ENCODE measurements at places on chromosomes 11 and 22.
A peak's percentile ranks its signal among the peaks of the same experiment; 100 is the strongest.

- no peak for DNase-seq
Measured at GRCh38 chr11:95568281-95568680, 221.3 kb downstream of the FAM76B start.

DNA sequence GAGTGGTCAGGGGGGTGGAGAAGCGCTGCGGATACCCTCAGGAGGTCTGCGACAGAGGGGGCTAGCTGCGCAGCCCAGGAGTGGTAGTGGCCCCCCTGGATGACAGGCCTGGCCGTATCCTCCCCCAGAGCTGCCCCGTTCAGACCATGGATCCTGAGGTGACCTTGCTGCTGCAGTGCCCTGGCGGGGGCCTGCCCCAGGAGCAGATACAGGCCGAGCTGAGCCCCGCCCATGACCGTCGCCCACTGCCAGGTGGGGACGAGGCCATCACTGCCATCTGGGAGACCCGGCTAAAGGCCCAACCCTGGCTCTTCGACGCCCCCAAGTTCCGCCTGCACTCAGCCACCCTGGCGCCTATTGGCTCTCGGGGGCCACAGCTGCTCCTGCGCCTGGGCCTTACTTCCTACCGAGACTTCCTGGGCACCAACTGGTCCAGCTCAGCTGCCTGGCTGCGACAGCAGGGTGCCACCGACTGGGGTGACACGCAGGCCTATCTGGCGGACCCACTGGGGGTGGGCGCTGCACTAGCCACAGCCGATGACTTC, 505 bp downstream of the NUDT22 start:
- DNase-seq = peak; percentile 30

GRCh38 chr11:10441652-10442503, 13.2 kb upstream of the AMPD3 start:
- no peak for DNase-seq

GRCh38 chr11:116543911-116544475, 228.8 kb downstream of the BUD13 start:
- DNase-seq = no peak

- DNase-seq = no peak
Measured at GRCh38 chr22:38347181-38347943, 30.1 kb upstream of the CSNK1E start.

DNA sequence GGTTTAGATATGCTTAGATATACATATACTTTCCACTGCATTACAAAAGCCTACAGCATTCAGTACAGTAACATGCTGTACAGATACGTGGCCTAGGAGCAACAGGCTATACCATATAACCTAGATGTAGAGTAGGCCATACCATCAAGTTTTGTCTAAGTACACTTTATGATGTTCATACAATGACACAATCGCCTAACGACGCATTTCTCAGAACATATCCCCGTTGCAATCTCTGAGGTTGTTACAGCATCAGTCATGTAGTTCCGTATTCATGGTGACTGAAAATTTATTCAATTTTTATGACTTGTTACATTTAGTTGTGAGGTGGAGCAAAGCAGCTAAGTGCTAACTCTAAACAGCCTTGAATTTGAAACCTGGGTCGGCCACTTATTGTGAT, 6.7 kb downstream of the ZBTB44 start:
- DNase-seq = no peak

DNA sequence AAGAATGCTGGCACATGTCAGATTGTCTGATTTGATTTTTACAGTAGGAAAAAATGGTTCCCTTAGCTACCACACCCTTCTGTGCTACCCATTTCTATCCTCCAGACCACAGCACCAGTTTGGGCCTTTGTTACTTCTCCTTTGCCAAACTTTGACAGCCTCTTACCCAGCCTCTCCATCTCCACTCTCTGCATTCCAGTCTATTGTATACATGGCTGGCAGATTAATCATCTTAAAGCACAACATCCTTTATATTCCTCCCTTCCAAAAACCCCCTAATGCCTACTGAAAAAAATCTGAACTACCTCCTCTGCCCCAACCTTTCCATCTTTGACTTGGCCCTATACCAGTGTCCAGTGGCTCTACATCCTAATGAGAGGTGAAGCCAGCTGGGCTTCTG, 10.8 kb upstream of the PANX1 start:
- no peak for DNase-seq

DNA sequence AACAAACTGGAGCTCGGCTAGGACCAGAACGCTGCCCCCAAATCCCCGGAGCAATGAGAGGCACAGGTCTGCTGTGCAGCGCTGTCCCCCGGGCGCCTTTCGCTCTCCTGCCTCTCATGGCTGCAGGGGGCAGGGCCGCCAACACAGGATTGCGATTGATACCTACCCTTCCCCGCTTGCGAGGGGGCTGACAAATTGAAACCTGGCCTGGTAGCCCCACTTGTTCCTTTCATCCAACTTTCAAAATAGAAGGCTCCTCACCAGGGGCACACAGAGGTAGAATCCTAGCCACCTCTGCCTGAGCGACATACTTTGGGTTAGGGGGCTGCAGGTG, 642 bp upstream of the CASTOR1 start:
- DNase-seq = no peak

- no peak for DNase-seq
Measured at GRCh38 chr11:18527512-18527911, 770 bp upstream of the TSG101 start.

DNA sequence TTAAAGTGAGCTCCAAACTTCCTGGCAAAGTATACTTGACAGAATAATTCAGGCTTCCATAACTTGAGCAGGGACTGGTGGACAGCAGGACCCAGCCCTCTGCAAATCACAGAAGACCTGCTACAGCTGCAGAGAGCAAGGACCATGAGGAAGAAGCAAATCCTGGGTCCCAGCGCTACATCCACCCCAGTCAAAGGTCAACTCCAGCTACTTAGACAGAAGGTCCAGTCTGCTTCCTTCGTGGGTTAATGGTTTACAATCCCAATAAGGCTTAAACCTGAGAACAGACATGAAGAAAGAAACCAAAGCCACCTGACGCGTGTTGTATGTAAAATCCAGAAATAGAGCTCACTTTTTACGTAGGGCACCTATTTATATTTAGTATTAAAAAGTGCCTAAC, 57.7 kb downstream of the SHANK2 start:
- no peak for DNase-seq

GRCh38 chr11:73988227-73988626, 5.6 kb upstream of the UCP2 start:
- no peak for DNase-seq

DNA sequence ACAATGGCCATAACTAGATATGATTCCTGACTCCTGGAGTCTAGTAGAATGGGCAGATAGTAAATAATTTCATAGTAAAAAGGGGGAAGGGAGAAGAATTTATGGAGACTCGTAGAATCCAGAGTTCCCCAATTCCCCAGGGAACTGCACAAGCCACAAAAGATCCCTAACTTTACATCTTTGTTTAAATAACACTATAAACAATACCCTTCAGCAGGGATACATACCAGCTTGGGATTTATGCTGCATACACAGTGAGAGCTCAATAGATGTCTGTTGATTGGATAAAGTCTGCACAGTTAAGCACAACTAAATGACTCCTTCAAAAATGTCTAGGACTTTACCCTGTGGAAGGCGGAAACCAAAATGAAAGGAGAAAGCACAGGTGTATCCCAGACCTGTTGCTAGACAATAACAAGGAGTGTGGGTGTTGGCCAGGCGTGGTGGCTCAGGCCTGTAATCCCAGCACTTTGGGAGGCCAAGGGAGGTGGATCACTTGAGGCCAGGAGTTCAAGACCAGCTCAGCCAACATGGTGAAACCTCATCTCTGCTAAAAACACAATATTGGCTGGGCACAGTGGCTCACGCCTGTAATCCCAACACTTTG, 6.8 kb downstream of the SLC35F2 start:
- DNase-seq = no peak

GRCh38 chr11:67644472-67645418, 5.2 kb upstream of the TBX10 start:
- DNase-seq = no peak

- DNase-seq = no peak
Measured at GRCh38 chr22:17190702-17191101, 28.5 kb downstream of the ADA2 start.

DNA sequence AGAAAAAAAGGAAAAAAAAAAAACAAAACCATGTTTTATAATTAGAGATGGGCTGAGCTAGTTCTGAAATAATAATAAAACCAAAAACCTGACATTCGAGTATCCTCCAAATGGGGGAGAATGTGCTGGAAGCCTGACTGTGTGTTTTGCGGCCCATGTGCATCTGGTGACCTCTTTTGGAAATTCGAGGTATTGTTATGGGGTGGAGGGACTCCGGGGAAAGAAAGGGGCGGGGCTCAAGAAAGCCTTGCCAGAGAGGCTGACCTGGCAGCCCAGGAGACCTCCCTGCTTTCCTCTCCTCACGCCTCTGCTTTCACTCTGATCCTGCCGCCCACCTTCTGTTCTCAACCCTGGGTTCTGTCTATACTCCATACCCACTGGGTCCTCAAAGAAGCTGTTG, 72.9 kb downstream of the CTTN start:
- no peak for DNase-seq

DNA sequence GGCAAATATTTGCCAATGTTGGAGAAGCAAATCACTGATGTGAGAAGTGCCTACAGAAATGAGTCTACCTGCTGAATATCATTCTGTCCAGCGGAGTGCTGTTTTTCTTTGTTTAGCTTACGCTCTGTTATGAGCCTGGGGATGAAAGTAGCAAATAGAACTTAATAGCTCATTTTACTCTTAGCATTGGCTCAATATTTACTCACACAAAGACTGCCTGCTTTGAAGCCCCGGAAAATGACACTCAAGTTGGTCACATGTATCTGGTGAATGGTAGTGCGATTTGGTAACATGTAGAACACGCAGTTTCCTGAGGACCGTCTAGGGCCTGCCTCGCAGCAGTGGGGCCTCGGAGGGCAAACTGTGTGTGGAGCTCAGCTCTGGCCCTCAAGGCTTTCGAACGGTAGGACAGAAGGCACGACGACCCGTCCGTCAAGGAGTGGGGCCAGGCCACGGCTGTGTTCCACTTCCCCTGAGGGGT, 38.9 kb downstream of the TBC1D22A start:
- no peak for DNase-seq

GRCh38 chr11:19817265-19817851, 104.7 kb downstream of the NAV2 start:
- no peak for DNase-seq

- DNase-seq = no peak
Measured at GRCh38 chr11:86034710-86035109, 34.2 kb downstream of the PICALM start.

DNA sequence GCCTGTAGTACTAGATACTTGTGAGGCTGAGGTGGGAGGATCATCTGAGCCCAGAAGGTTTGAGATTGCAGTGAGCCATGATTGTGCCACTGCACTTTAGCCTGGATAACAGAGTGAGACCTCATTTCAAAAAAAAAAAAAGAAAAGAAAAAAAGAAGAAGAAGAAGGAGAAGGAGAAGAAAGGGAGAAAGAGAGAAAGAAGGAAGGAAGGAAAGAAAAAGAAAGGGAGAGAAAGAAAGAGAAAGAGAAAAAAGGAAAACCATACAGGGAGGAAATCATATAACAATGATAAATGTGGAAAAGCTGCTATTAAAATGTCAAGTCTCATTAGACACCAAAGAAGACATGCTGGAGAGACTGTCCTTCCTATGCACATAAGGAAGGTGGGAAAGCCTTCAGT, 5.7 kb upstream of the PRDM10 start:
- no peak for DNase-seq

GRCh38 chr11:116656011-116656410, 116.8 kb downstream of the BUD13 start:
- no peak for DNase-seq

- DNase-seq = no peak
Measured at GRCh38 chr11:32224580-32224979, 133.7 kb downstream of the RCN1 start.

DNA sequence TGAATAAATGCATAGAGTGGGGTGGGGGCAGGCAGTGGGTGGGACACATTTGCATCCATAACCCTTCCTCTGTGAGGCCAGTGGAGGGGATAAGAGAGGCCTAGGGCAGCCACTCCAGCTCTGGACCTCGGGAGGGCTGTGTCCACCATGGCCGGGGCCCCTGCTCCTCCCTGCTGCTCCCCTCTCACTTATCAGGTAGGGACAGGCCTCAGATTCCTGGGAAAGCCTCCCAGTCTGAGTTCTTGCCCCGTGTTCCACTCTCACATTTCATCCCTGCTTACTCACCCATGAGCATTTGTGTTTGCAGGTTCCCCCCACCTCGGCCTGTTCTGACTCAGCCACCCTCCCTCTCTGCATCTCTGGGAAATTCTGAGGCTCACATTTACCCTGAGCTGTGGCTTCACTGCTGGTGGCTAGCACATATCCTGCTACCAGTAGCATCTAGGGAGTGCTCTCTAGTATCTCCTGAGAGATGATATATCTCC, 128.7 kb upstream of the TOP3B start:
- DNase-seq = no peak

- DNase-seq = no peak
Measured at GRCh38 chr11:28793282-28793738, 685.1 kb downstream of the METTL15 start.

- no peak for DNase-seq
Measured at GRCh38 chr11:127564810-127565209, 564.2 kb upstream of the KIRREL3 start.

DNA sequence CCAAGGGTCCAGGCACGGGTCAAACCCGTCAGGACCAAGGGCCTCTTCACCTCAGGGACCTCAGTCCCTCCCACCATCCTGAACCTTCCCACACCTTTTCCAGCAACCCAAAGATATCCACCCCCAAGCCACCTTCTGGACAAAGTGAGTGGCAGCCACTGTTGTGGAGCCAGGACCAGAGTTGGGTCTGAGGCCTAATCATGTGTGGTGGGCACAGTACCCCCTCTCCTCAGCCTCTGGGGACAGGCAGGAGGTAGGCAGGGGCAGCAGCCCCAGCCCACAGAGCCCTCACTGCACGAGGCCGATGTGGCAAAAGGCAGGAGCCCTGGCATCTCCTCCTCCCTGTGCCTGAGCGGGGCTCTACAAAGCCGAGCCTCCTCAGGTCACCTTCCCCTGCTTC, 2.5 kb downstream of the KCNJ11 start:
- no peak for DNase-seq

DNA sequence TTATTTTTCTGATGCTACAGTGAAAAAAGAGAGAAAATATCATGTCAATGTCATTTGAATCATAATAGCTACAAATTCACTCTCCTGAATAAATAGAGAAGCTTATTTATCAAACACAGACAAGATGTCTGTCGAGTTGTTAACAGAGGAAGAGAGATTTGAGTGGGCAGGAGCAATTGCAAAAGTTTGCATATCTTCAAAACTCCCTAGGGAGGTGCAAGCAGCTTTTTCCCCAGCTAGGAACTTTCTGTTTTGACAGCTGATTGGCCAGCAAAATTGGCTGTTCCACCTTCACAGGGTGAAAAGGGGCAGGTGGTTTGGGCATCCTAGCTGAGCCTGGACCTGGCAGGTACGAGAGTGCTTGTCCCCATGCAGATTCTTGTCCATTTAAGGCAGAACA, 98.2 kb downstream of the NTM start:
- DNase-seq = no peak

DNA sequence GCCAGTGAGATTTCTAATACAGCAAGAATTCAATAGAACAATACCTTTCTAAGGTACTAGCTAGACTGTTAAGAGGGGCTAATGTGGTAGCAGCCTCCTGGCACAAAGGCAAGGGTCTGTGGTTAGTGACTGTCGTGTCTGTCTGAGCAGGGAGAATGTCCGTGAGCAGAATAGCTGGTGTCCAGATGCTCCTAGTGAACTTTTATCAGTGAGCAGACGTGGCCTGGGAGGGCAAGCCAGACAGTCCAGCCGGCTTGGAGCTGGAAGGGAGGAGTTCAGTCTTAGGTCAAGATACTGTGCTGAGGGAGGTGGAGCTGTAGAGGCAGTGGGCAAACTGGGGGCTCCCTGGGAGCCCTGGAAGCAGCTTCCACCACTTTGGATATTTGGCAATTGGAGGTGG, 138.6 kb downstream of the TEAD1 start:
- no peak for DNase-seq

- DNase-seq = no peak
Measured at GRCh38 chr11:60321051-60321450, 6.0 kb upstream of the MS4A6E start.

Data from activated T-cell treated with anti-CD3 and anti-CD28 coated beads for 1 hour (primary cell).